ENCODE measurements at places on chromosomes 12 and 14.

- no peak for DNase-seq
These were observed 52.0 kb downstream of the PRORP start for GRCh38 chr14:35174342-35174741.

DNA sequence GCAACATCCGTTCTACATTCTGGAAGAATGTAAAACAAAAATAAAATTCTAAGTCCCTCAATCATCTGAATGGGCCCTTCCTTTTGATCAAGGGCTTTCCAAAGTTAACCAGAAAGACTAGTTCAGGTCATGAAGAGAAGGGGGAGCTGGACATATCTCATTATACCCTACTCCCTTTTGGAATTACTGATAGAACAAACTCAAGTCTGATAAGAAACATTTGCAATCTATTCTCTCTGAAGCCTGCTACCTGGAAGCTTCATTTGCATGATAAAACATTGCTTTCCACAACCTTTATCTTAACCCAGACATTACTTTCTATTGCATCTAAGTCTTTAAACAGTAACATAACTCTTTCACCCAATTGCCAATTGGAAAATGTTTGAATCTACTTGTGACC, 8.3 kb upstream of the ACSM4 start:
- DNase-seq = no peak

DNA sequence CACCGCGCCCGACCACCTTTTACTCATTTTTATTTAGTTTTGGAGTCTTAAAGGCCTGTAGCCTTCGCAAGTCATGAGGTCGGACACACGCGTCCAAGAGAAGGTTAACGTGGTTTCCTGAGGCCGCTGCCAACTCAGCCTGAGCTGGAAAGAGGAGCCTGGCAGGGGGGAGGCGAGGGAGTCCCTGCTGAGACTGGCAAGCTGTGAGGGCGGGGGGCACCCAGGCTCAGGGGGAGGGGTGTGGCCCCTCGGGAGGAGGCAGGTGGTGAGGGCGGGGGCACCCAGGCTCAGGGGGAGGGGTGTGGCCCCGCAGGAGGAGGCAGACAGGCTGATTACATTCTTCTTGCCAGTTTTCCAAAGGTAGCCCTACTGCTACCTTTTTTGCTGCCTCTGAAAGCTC, 143.2 kb downstream of the PIWIL1 start:
- no peak for DNase-seq

- no peak for DNase-seq
These were observed 32.8 kb downstream of the UBE3B start for GRCh38 chr12:109510196-109510595.

DNA sequence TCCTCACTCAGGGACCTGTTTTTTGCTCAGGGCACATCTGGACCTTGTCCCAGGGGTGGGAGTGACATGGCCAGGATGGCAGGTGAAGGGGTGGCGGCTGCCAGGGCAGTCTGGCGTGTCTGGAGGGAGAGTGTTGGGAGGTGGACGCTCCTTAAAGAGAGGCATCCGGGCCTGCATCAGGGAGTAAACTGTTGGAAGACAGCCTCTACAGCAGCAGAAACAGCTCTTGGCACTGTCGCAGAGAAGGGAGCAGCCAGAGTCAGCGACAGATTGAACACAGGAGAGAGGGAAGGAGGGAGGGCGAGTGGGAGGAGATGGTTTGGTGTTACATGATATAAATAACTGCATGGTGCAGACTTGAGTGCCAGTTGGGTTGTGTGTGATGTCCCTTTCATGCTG, 52.8 kb downstream of the IGF1 start:
- no peak for DNase-seq

DNA sequence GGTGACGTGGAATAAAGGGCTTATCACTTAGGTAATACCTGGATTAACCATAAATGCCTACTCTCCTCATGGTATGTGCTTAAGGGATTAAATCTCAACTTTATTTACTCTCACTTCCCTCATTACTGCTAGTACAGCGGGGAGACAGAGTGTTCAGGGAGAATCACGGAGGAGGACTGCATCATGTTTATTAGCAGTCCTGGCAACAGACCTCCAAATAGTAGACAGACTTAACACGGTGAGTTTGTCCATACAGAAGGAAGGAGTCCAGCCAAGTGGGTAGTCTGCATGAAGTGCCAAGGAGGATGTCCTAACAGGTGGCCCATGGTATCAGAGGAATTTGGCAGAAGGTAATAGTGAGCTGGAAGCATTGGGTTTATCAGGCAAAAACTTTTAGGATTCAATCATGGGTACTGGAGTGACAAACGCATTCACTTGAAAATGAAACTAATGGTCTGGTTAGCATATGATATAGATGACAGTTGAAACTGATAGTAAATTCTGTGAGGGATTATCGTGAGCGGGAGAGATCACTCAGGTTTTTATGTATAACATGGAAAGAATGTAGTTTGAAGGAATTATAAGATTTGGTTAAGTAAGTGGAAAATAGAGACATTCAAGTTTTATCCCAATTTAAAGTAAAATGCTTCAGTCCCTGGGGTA, 471.8 kb downstream of the TMEM117 start:
- DNase-seq = no peak

DNA sequence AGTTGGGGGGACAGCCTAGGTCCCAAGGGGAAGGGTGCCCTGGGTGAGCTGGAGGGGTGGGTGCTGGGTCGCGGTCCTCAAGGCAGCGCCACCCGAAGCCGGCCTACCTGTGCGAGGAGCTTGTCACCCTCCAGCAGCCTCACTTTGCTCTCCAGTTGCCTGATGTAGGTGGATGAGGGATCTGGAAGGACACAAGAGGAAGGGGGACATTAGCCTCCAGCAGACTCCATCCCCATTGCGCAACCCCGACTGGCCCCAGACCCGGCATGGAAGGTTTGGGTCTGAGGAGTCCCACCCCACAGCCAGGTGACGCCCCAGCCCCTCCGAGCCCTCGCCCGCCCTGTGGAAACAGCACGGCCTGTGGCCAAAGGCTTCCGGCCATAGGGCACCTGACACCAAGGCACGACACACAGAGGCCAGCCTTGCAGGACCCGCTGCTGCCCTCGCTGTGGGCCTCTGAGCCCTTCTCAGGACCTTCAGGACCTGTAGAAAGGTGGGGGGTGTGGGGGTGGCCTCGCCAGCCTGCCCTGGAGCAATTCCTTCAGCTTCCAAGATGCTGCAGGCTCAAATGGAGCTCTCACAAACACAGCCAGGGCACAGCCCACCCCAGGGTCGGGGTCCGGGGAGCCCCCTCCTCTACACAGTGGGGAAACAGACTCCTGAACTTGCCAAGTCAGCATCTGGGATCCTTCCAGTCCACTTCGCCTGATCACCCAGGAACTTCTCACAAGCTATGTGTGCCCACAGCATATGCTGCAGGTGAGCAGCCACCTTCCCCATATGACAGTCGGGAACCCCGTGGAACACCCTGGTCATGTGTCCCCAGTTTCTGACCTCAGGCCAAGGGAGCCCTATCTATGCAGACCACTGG, 54.9 kb downstream of the CCNK start:
- DNase-seq = no peak

DNA sequence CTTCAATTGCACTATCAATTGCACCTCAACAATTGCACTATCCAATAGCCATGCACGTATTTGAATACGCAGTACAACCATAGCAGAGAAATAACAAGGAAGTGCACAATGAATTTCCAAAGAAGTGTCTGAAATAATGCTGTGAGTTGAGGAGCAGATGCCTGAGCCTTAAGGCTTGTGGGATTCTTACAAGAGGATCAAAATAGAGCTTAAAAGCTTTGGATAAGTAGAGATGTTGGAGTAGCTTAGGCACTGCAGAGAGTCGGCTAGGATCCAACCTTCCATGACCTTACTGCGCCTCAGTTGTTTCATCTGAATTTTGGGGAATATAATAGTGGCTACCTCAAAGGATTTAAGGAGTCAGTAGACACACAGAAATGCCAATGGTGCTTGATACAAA, 196.1 kb upstream of the FLRT2 start:
- DNase-seq = no peak

GRCh38 chr12:88035271-88035906, 6.2 kb upstream of the C12orf50 start:
- peak; percentile 78 for DNase-seq

GRCh38 chr14:101855958-101856357, 94.4 kb downstream of the PPP2R5C start:
- no peak for DNase-seq

DNA sequence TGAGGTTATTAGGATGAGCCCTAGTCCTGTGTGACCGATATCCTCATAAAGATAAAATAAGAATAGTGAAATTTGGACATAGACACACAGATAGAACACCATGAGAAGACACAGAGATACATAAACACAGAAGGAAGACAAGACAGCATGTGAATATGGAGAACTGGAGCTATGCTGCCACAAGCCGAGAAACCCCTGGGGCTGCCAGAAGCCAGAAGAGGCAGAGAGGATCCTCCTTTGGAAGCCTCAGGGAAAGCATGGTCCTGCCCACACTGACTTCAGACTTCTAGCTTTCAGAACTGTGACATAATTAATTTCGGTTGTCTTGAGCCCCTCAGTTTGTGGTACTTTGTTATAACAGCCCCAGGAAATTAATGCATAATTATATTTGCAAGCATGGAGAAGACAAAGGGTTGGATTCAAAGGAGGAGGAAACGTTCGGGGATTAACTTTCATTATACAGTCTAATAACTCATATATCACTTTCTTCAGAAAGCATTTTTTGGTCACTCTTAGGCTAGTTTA, 1501.8 kb upstream of the FLRT2 start:
- DNase-seq = no peak

DNA sequence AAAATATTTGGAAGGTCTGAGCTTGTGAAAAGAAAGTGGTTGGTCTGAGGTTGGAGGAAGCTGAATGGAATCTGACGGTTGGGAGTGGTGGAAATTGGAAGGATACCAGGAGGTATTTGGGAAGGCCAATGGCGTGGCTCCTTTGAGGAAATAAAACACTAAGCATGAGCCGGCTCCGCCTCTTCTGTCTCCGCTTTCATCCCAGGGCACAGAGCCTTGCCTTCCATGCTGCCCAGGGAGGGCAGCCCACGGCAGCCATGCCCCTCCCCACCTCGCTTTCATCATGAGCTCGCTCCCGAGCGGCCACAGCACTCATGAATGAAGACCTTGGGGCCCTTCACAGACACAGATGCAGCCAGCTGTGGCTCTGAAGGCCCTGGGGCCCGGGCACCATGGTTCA, 36.2 kb downstream of the HSP90AA1 start:
- no peak for DNase-seq

- DNase-seq = no peak
These were observed 779.0 kb upstream of the FLRT2 start for GRCh38 chr14:84750763-84751554.

- no peak for DNase-seq
These were observed 287.5 kb downstream of the DUSP6 start for GRCh38 chr12:89064780-89065179.

- no peak for DNase-seq
These were observed 360.5 kb upstream of the TMPO start for GRCh38 chr12:98154850-98155249.

DNA sequence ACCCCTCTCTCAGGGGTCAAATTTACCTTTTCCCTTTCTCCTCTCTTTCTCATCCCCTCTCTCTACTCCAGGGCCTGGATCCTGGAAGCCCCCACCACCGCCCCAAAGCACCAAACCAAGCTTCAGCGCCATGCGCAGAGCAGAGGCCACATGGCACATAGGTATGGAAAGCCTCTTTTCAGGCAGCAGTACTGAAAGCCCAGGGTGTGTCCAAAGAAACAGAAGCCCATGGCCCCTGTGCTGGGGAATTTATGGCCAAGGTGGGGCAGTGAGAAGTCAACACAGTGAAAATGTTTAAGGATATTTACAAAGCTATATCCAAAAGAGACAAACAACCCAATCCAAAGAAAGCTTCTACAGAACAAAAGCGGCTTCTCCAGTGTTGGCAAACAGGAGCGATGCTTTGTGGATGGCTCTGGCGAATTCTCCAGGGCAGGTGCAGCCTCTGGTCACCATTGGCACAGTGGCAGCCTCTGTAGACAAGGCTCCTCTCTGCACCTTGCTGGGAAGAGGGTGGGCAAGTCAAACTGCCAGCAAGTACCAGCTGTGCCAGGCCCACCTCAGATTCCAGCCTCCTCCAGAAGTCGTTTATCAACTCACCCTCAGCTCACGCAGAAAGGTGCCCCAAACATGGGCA, 4.7 kb upstream of the CPNE6 start:
- no peak for DNase-seq

- no peak for DNase-seq
These were observed 76.6 kb upstream of the KCNH3 start for GRCh38 chr12:49462083-49462744.

- DNase-seq = no peak
These were observed 18.4 kb downstream of the PIGH start for GRCh38 chr14:67581643-67582042.

- no peak for DNase-seq
These were observed 41.2 kb upstream of the TMED10 start for GRCh38 chr14:75217508-75218206.

DNA sequence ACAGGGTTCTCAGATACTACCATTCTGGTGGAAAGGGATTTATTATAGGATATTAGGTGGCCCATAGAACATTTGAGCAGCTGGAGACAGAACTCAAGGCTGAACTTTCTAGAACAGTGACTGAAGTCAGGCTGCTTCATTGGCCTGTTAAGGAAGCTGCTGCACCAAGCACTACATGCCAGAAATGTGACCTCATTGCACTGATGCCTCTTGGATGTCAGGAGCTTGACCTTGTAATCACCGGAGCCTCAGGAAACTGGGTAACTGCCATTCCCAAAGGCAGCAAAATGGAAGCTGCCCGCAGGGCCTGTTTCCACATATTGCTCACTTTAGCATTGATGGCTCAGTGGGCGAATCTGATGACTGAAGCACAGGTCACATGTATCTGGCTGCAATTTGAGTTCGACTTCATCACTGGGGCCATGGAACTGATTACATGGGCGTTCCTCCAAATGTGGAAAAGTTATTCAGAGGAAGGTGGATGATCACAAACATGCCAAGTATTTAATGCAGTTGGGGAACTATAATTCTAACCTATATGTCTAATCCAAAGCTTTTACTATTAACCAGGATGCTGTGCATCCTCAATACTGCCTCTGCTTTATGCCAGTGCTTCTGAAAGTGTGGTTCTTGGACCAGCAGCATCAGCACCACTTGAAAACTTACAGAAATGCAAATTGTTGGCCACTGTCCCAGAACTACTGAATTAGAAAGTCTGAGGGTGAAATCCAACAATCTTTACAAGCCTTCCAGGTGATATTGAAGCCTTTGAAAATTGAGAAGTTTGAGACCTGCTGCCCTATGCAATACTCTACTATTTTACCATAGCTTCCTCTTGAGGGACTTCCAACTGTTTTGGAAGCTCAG, 337.2 kb upstream of the NAV3 start:
- DNase-seq = no peak

- DNase-seq = no peak
These were observed 10.8 kb downstream of the ITPK1 start for GRCh38 chr14:93104961-93105360.

DNA sequence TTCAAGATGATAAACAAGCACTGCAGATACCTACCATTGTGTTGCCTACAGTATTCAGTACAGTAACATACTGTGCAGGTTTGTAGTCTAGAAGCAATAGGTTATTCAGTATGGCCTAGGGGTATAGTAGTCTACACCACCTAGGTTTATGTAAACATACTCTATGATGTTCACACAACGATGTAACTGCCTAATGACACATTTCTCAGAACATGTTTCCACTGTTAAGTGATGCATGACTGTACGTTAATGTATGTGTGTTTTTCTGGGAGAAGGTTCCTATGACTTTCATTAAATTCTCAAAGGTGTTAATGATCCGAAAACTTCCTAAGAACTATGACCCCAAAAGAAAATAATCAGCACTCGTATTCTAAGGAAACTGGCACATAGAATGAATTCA, 20.9 kb upstream of the CALM1 start:
- DNase-seq = no peak
